Effector CD8-positive, alpha-beta T cell (primary cell): ENCODE measurements at places on chromosomes 12 and 14.

DNA sequence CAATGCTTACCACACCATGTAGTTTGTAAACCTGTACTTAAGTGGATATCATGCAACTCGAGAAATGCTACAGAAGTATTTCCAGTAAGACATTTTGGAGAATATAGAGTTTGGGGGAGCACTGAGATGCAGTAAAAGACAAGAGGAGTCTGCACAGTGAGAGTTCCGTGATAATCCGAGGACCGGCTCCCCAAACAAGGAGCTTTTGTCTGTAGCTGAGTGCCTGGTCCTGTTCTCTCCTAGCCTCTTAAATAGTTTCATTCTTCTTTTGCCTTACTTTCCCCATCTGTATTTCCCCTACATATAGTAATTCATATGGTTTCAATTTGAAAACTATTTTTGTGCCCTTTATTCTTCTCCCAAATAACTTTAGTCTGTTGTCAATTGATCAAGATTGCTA is 364.1 kb downstream of the EGLN3 start:
- DNase-seq: no peak

GRCh38 chr14:51447411-51447810 is 204.3 kb upstream of the FRMD6 start:
- DNase-seq: no peak

DNA sequence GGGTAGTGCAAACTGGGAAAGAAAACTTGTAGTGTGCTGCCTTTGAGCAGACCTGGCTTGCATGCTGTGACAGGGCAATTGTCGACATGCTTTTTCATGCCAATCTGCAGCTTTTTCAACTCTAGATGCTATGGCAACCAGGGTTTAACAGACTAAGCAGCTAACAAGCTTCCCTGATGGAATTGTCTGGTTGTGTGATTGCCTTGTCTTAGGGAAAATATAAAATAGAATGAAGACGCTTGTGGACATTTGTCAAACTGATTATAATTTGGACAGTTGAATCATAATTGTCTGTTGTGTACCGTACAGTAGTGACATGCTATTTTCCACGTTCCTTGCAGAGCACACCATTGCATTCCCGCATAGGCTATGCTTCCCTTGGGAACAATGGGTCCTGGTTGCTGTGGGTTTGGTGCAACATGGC is 113.0 kb downstream of the FOXG1 start:
- DNase-seq: no peak

GRCh38 chr12:74646831-74647230 is 109.2 kb downstream of the ATXN7L3B start:
- no peak for DNase-seq

- DNase-seq: no peak
Measured at GRCh38 chr12:45182511-45182910, 33.4 kb upstream of the ANO6 start.

DNA sequence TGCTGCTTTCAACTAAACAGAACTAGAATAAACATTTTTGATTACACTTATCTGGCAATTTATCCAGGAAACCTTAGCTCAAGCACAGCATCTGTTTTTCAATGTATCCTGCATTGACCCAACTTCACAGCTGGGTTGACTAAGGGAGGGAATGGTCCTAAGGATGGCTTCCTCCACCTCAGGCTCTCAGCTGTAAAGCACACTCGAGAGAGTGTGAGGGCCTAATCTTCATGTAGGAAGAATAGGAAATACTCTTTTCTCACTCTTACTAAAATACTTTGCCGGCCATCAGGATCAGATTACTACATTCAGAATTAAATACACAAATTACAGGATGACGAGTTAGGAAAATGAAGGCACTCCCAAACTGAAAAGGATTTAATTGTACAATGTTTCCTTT is 7.2 kb downstream of the SETD3 start:
- DNase-seq: no peak

DNA sequence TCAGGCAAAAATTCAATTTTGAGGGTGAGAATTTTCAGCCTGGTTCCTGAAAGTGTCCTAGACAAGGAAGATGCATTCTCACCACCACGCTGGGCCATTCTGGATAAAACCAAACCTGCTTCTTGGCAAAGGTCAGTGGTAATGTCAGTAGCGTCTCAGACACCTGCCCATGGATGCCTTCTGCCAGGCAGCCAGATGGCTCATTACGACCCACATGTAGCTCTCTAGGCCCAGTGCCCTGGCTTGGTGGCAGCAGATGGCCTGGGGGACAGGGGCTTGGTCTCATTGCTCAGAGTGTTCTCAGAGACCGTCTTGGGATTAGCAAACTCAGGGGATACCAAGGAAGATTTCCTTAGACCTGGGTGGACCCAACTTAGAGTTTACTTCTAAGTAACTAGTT is 105.1 kb downstream of the ARF6 start:
- DNase-seq: no peak
